Stimulated activated CD4-positive, alpha-beta T cell treated with anti-CD3 and anti-CD28 coated beads, Interleukin-4, amount 100 ng/mL, for 1 hour (primary cell): ENCODE measurements at places on chromosomes 12 and 14.
A peak's percentile ranks its signal among the peaks of the same experiment; 100 is the strongest.

DNA sequence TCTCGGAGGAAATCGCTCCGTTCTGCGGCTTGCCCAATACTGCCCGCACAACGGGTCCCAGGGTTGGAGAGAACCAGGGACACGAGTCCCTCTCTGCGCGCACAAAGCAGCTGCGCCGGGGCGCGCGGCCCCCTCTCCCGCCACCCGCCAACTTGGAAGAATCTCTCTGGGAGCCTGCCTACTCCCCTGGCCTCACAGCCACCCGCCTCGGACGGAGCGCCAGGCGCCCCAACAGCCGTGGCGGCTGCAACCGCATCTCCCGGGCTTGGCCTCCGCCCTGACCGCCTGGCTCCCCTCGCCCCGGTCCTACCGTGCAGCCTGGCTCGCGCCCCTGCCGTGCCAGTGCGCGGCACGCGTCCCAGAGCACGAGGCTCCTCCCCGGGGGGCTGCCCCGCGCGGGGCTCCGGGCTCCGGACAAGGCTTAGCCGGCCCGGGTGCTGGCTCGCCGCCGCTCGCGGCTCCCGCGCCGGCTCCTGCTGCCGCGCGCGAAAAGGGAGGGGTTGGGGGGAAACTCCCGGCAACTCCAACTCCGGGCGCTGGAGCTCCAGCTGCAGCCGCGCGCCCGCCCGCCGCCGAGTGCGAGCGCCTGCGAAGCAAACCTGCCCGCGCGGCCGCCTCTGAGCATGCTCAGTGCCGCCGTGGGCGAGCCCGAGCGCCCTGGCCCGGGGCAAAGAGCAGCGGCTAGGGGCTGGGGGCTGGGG lies at the start of gene STXBP6:
Gene STXBP6, minus strand, starts transcription at position 580 of the 701 bp plus-strand sequence. CDS start 75,329 bp downstream, outside the sequence.
- peak; percentile 3 for DNase-seq

DNA sequence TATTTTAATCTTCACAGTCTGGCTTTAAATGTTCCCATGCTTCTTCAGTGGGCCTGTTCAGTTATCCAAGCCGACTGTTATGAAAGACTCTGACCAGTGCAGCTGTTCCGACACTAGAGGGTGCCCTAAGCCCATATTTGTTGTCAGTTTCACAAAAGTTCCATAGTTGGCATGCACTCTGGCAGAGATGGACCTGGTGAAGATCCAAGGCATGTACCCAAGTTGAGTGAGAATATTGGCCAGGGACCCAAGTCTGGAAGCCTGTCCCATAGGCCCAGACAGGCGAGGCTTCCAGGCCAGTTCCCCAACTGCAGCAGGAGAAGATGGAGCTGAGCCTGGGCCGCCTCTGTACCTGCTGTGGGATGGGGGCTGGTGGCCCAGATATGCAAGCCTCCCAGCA lies 27.4 kb upstream of the GUCY2C start:
- peak; percentile 27 for DNase-seq

- no peak for DNase-seq
Measured at GRCh38 chr12:63882844-63883243, 38.3 kb downstream of the SRGAP1 start.

- no peak for DNase-seq
Measured at GRCh38 chr12:47237751-47238211, 158.0 kb upstream of the AMIGO2 start.

DNA sequence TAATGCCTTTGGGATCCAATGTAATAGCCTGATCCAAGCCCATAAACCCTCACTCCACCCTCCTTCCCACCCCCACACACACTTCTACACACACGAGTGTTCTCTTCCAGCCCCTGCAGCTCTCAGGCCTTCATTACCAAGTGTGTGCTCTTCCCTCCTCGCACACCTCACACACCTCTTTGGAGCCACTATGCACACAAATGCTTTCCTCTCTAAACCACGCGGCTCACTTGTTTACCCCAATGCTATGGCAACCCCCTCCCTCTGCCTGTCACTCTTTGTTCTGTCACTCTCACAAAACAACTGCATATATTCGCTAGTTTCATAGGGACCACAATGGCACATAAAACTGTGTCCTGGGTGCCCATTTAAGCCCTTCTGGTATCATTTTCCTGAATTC lies 35.1 kb downstream of the PPP2R5E start:
- DNase-seq: no peak

- DNase-seq: no peak
Measured at GRCh38 chr12:121751749-121752351, 39.3 kb downstream of the TMEM120B start.
